Activated CD4-positive, alpha-beta memory T cell treated with anti-CD3 and anti-CD28 coated beads, Interleukin-2, amount 10 ng/mL, durations not matched to agents 7 days and 5 days (primary cell): ENCODE measurements at places on chromosomes 7 and 10.

- no peak for DNase-seq
Measured at GRCh38 chr10:112363696-112364688, 9.9 kb upstream of the ACSL5 start.

DNA sequence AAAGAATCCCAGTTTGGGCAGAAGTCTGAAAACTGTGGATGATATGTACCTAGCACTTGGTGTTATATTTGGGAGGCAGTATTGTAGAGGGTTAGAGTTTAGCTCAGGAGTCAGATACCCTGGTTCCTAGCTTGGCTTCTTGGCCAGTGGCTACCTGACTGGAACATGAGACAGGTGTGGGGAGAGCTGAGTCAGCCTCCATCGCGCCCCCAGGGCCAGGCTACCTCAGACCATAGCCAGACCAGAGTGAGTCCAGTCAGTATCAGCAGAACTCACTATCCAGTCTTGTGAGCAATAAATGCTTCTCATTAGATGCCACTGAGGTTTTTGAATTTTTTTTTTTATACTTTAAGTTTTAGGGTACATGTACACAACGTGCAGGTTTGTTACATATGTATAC lies 26.0 kb downstream of the CYP3A5 start:
- no peak for DNase-seq

DNA sequence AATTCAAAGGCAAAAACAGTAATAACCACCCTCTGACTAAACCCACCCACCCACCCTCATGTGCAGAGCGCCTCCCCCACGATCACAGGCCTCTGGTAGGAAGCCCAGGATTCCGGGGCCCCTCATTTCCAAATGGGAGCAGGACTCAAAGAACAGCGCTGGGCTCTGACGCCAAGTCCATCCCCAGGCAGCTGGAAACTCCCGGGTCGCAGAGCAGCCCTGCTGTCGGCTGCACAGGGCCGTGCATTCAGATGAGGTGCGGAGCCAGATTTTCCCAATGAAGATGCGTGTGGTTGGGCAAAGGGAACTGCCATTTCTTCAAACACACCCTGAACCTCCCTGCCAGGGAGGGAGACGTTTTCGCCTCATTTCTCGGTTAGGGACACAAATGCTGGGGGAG lies 152.3 kb downstream of the MAD1L1 start:
- no peak for DNase-seq

DNA sequence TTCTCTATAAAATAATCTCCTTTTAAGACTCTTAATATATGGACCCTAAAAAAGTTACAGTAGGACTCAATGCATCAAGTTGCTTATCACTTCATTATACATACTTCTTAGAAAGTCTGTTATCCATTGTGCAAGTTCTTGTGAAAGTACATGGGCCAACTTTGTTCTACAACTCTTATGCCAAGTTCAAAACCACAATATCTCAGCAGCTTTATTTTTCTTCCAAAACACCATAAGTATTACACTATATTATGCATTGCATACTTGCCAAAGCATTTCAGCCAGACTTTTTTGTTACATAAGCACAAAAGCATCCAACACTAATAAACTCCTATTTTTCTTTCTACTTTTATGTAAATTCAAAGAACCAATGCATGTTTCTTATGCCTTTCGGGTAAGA lies 94.4 kb downstream of the AHR start:
- no peak for DNase-seq

- DNase-seq: no peak
Measured at GRCh38 chr7:74197449-74198124, 12.2 kb upstream of the LAT2 start.

DNA sequence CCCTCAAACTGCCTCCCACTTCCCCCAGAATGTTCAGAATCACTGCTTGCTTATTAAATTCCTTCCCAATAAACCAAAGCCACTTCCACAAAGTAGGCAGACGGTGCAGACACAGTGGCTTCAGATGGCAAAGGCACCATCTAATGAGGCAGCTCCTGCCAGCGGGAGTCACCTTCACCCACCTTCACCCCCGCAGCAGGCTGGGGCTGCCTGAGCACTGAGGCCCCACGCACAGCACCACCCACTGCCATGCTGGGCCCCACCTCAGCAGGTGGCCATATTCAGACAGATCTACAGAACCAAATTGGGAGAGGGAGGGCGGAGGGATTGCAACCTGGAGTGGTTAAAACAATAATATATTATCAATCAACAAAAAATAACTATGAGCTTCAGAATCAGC lies 118.5 kb downstream of the GRID1 start:
- DNase-seq: no peak

- DNase-seq: no peak
Measured at GRCh38 chr7:22718200-22718711, 8.7 kb upstream of the IL6 start.

DNA sequence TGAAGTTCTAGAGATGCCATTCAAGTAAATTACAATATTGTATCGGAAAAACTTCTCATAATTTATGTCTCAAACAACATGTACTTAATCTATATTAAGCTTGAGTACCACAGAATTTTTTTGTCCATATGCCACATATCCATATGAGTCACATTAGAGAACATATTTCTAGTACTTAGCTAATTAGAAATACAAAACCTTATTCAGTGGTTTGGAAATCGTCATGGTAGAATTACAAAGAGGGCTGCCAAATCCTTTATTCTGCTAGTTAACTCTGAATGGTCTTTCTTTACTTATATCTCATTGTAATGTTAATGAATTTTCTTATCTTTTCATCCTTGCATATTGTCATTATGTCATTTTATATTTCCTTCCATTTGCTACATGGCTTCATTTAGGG lies 9.0 kb upstream of the VIM start:
- no peak for DNase-seq

GRCh38 chr7:23207021-23207420 lies 25.2 kb downstream of the NUP42 start:
- no peak for DNase-seq

DNA sequence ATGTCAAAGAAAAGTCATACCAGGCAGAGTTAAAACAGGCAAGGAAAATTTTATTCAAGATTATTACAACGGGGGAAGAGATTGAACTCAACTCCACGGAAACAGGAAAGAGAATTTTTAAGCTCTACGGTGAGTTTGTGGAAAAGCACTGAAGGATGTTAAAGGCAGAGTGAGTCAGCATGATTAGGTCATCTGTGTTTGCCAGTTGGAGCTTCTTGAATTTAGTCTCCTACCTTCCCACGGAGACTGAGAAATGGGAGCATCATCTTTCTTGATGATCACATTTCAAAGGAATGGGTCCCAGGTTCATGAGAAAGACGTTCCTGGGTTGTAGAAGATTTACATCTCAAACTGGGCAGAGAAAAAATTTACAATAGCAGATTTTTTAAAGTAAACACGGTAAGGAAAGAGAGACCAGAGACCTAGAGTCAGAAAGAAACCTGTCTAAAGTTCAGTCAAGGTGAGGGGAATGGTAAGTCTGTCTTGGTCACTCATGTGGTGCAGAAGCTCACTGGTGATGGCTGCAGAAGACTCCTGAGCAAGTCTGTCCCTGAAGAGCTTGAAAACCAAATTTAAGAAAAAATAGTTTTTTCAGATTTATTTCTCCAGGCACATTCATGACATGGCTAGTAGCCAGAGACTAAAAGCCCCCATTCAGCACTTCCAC lies 516.9 kb upstream of the LRRN3 start:
- DNase-seq: no peak

- peak; percentile 63 for DNase-seq
Measured at GRCh38 chr10:100998183-100998990, 1.2 kb upstream of the LZTS2 start.

GRCh38 chr10:659688-660141 lies 29.8 kb downstream of the DIP2C start:
- DNase-seq: no peak

GRCh38 chr10:26969145-26969926 lies 108.6 kb upstream of the ABI1 start:
- DNase-seq: no peak

- no peak for DNase-seq
Measured at GRCh38 chr10:69883310-69884023, 81.8 kb downstream of the COL13A1 start.

DNA sequence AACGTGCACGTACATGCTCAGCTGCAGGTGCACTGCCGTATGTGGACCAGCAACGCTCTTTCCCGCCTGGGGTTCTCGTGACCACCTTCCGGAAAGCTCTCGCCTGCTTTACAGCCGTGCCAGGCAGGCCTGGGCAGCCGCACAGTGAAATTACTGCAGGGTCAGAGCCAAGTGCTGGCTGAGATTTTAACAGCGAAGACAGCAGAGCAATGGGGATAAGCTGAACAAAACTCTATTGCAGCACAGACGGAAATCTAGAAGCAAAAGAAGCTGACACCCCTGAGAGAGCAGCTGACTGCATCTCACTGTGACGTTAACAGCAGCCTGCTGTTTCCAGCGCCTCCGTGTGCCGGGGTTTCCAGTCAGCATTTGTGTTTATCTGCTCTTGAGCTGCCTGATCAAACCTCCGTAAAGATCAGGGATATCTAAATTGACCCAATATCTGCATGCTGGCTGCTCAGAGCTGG lies 179.0 kb downstream of the DIP2C start:
- DNase-seq: no peak

DNA sequence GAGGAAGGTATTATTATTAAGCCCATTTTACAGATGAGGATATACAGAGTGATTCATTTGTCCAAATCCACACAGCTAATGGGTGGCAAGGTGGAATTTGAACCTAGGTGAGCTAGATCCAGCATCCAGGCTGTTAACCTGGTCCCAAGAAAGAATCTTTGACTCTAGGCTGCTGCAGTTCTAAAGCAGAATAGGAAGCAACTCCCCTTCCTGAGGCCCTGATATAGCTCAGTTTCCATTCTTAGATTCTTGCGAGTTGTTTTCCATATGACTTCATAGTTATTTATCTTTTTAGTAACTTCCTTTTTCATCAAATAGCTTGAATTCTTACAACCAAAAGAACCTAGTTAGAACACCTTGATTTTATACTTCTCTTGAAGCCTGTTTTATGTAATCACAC lies 24.1 kb upstream of the ZC3HAV1L start:
- DNase-seq: no peak

GRCh38 chr10:105195831-105196230 lies 554.7 kb downstream of the SORCS3 start:
- no peak for DNase-seq

GRCh38 chr10:3654980-3655379 lies 130.0 kb downstream of the KLF6 start:
- no peak for DNase-seq

DNA sequence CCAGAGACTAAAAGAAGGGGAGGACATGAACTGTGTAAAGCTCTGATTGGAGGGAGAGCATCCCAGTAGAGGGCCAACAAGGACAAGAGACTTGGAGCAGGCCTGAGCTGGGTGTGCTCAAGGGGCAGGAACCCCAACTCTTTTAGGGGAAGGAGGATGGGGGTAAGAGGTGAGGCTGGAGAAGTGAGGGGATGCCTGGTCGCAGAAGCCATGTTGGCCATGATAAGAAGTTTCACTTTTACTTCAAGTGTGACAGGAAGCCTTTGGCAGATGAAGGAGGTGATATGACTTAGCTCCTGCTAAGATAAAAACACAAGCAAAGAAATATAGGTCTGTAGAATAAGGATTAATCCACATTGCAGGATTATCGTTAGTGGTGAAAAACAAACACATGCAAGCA lies 208.3 kb downstream of the JAZF1 start:
- DNase-seq: peak; percentile 28

- no peak for DNase-seq
Measured at GRCh38 chr7:12211711-12212485, 804 bp downstream of the TMEM106B start.

GRCh38 chr7:116730097-116731022 lies 58.4 kb downstream of the MET start:
- no peak for DNase-seq

- DNase-seq: no peak
Measured at GRCh38 chr7:73433924-73434700, 534 bp downstream of the FZD9 start.

- no peak for DNase-seq
Measured at GRCh38 chr7:131004371-131004770, 270.4 kb upstream of the KLF14 start.

DNA sequence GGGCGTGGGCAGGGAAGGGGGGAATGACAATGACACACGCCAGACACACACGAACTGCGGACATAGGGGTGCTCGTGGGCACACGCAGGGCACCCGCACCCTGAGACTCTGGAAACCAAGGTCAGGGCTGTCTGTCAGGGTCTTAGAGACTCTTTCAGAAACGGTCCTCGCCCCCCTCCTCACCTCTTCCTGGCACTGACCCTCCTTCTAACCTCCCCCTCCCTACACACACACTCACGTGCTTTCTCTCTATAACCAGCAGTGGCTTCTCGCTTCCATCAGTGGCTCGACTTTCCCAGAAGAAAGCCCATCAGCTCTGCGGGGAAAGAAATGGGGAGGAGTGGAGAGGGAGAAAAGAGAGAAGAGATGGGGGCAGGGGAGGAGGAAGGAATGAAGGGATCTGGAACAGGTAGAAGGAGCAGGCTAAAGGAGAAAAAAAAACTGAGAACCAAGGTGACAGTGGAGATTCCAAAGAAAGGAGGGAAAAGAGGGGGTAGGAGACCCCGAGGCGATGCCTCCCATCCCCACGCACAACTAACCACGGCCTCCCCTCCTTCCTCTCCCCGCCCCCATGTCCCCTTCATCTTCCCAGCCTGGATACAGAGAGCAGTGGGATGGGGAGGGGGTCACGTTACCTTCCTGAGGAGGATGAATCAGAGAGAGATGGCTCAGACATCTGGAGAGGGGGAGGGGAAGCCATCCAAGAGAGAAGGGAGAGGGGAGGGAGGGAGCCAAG lies 1.7 kb upstream of the VGF start:
- no peak for DNase-seq

- DNase-seq: no peak
Measured at GRCh38 chr7:146067880-146068279, 48.7 kb upstream of the CNTNAP2 start.

GRCh38 chr10:49568235-49568634 lies 29.3 kb upstream of the ERCC6 start:
- DNase-seq: no peak

DNA sequence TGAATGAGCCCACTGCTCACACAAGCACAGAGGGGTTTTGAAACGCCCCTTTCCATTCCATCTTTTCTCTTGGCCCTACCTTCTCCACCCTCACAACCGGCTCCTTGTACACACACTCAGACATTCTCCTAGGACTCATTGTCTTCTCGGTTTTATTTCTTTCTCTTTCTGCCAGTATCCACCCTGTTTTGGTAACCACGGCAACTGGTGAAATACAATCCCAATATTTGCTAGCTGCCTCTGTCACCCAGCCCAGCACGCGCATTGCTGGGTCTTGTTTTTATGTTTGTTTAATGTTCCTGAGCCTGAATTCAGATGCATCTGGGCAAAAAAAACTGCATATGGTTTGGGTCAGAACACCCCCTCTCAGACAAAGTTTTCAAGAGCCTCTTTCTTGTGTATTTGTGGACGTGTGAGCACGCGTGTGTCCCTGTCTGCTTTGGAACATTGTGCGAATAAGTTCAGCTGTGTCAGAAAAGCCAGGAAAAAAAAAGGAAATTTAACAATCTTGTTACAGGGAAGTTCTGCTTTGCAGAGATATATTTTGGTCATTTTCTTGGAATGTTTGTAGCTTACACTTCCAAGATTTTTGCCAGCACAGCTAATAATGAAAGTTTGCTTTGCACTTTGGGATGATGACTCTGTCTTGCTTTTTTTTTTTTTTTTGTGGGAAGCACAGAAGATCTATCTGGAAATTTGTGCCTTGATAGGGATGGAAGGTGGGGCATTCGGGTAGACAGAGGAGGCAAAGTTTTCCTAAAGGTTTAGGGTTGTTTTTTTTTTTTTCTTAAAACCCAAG lies 225.9 kb downstream of the TRIL start:
- DNase-seq: no peak
